ENCODE measurements at places on chromosomes 1 and 21.

DNA sequence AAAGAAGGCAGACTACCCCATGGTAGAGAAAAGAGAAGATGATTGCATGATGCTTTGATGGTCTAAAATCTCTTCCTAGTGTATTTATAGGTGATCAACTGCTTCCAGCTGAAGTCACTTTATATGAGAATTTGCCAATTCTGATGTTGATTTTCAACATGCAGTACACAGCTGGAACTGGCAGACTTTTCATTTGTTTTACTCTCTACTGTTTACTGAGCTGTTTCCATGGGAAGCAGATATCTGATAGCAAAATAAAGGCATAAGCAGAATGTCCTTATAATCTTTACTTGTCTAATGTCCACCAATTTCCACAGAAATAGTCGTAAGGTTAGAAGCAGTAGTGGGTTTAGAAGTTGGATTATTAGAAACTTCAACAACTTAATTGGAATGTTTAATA, 74.9 kb downstream of the SYDE2 start:
- no peaks in the 10 kb centered on the region for H3K36me3 ChIP-seq
- H3K4me1 ChIP-seq, result no peaks in the 10 kb centered on the region
- no peak overlapping the region for H3K27ac ChIP-seq

GRCh38 chr1:97212671-97213070, 491.1 kb downstream of the PTBP2 start:
- peaks cover 2% of the 10 kb centered on the region for H3K4me1 ChIP-seq
- no peaks in the 10 kb centered on the region for H3K27me3 ChIP-seq
- no peak overlapping the region for H3K4me3 ChIP-seq
- H3K27ac ChIP-seq, result no peak overlapping the region

GRCh38 chr1:234672349-234673135, 62.6 kb upstream of the IRF2BP2 start:
- no peaks in the 10 kb centered on the region for H3K36me3 ChIP-seq
- H3K4me3 ChIP-seq, result no peak overlapping the region
- H3K27me3 ChIP-seq, result no peaks in the 10 kb centered on the region
- H3K27ac ChIP-seq, result no peak overlapping the region

DNA sequence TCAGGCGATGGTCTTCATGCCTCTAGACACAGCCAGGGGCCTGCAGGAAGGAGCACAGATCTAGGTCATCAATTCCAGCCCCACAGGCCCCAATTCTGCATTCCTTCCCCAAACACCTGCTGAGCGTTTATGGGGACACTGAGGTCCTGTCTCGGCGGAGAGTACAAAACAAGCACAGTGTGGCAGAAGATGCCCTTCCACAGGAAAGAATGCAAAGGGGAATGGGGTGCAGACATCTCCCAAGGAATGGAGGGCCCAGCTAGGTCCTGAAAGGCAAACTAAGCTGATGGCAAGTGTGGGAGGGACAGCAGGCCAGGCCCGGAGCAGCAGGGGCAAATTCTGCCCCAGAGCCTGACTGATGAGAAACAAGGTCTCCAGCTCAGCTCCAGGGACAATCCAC, 3.5 kb upstream of the S100A8 start:
- no peaks in the 10 kb centered on the region for H3K36me3 ChIP-seq
- H3K27ac ChIP-seq, result no peak overlapping the region
- DNase-seq, result no peak
- peaks cover 92% of the 10 kb centered on the region for H3K27me3 ChIP-seq
- H3K4me1 ChIP-seq, result no peaks in the 10 kb centered on the region

All from effector memory CD8-positive, alpha-beta T cell (primary cell).